CD4-positive, alpha-beta T cell treated with Interferon gamma for 1 hour (primary cell): ENCODE measurements at places on chromosomes 3 and 15.

- no peak for DNase-seq
Observed at GRCh38 chr3:16480861-16481545, 32.5 kb downstream of the RFTN1 start.

DNA sequence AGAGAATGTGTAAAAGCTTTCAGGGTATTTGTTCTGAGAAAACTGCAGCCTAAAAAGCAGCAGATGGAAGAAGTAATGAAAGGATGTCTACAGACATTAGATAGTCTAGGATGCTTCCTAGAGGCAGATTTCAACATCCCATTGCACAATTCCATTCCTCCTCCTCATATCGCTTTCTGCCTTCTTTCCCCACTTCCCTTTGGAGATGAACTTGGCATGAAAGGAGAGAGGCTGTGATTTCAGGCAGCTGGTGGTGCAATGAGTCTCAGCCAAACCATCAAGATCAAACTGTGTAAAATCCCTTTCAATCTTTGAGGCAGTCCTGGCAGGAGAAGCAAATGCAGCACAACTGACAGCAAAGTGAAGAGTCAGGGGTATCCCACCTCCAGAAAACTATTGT, 438.7 kb upstream of the KCNMB2 start:
- no peak for DNase-seq

- DNase-seq: no peak
Observed at GRCh38 chr3:105243076-105243475, 123.6 kb upstream of the ALCAM start.

- no peak for DNase-seq
Observed at GRCh38 chr3:28386049-28386448, 37.4 kb upstream of the AZI2 start.

- no peak for DNase-seq
Observed at GRCh38 chr15:41055706-41056105, 60.4 kb downstream of the INO80 start.

DNA sequence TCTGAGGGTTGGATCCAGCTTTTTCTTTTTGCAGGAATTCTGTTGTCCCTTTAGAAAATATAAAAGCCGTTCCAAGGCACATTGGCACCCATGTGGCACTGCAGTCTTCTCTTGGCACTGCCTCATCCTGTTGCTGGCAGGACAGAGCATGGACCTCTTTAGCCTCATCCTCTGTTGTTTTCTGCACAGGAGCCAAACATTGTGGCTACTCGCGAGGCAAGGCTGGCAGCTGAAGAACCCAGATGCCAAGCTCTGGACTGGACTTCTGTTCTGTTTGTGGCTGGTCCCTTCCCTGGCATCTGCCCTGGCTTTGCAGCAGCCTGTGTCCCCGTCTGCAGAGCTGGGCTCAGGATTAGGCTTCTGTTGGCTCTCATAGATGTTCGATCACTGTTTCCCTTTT, 224.7 kb upstream of the TBC1D5 start:
- DNase-seq: no peak

GRCh38 chr3:50622881-50623280, 5.9 kb downstream of the MAPKAPK3 start:
- DNase-seq: no peak

DNA sequence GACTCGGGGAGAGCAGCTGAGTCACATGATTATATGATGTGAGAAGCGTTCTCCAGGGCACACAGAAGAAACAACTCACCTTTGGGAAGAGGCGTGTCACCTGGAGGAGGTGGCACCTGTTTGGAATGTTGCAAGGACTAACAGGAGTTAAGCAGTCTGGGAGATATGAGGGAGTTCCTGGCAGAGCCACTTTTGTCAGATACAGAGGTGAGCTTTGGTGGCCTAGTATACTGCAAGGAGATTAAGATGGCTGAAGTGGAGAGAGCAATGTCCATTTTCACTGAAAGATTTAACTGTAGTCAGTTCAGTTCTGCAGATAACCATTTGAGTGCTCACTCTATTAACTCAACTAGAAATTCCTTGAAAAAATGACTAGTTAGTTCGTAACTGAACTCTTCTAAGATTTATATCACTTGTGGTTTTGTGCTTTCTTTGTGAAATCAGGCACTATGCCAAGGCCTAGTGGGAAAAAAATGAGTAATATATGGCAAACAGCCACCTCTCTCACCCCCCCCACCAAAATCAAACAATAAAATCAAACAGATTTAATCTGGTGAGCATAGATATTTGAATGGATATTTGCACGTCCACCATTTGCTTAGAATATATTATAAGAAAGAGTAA, 61.3 kb downstream of the CRYBG3 start:
- DNase-seq: no peak

DNA sequence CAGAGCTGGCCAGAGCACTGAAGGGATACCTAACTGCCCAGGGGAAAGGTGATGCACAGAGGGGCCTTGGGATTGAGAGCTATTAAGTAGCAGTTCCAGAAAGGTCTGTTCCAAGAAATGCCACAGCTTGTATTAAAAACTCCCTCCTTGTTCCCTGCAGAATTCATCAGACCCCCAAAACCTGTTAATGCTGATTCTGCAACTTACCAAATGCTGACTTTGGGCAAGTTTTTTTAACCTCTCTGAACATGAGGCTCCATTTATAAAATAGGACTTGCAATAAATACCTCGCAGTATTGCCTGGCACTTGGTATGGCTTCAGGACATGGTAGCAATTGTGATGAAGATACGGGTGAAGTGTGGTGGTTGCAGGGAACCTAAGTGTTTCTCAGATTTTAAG, 30.1 kb upstream of the SYNPR start:
- no peak for DNase-seq
